SHP77 treated with DMSO at 0.1 percent for 48 hours (cell line): ENCODE measurements at places on chromosomes 11 and 22.

- no peak for DNase-seq
Observed at GRCh38 chr11:126098204-126098769, 35.6 kb upstream of the CDON start.

DNA sequence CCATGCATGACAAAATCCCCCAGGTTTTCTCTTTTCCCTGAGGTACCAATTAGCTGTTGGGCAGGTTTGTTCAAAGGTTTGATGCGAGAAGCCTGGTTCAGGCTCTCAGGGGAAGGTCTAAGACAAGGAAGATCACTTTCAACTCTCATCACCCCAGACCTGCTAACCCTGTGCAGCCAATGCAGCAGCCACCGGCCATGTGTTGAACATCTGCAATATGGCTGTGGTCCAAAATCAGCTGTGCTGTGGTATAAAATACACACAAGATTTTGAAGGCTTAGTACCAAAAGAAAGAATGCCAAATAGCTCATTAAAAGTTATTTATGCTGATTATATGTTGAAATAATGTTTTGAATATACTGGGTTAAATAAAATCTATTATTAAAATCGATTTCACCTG is 58.5 kb downstream of the SMCO4 start:
- DNase-seq = no peak

GRCh38 chr11:118947091-118947490 is 9.0 kb upstream of the UPK2 start:
- no peak for DNase-seq

GRCh38 chr22:32465661-32466060 is 1.4 kb upstream of the BPIFC start:
- no peak for DNase-seq

DNA sequence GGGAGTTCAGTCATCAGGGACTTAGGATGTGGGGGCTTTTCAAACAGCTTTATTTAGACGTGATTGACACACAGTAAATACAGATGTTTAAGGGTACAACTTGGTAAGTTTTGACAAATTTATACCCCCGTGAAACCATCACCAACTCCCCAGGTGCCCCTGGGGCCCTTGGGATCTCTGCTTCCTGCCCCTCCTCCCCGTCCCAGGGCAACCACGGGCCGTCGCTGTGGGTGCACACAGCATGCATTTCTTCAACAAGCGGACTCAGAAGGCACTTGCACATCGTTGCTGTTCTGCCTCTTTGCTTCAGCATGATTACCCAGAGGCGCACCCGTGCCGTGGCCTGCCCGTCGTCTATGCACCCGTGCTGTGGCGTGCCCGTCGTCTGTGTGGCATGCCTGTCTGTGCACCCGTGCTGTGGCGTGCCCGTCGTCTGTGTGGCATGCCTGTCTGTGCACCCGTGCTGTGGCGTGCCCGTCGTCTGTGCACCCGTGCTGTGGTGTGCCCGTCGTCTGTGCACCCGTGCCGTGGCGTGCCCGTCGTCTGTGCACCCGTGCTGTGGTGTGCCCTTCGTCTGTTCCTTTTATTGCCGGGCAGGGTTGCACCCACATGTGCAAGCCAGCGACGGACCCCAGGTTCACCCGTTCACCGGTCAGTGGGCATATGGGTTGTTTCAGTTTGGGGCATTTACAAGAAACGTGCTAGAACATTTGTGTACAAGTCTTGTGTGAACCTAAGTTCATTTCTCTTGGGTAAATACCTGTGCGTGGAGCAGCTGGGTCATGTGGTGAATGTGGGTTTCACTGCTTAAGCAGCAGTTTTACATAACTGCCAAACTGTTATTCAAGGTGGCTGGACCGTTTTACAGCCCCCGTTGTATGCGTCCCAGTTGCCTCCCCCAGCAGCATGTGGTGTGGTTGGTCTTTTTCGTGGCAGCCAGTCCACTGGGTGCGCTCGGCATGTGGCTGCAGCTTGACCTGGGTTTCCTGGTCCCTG is 8.3 kb downstream of the CD81 start:
- no peak for DNase-seq

DNA sequence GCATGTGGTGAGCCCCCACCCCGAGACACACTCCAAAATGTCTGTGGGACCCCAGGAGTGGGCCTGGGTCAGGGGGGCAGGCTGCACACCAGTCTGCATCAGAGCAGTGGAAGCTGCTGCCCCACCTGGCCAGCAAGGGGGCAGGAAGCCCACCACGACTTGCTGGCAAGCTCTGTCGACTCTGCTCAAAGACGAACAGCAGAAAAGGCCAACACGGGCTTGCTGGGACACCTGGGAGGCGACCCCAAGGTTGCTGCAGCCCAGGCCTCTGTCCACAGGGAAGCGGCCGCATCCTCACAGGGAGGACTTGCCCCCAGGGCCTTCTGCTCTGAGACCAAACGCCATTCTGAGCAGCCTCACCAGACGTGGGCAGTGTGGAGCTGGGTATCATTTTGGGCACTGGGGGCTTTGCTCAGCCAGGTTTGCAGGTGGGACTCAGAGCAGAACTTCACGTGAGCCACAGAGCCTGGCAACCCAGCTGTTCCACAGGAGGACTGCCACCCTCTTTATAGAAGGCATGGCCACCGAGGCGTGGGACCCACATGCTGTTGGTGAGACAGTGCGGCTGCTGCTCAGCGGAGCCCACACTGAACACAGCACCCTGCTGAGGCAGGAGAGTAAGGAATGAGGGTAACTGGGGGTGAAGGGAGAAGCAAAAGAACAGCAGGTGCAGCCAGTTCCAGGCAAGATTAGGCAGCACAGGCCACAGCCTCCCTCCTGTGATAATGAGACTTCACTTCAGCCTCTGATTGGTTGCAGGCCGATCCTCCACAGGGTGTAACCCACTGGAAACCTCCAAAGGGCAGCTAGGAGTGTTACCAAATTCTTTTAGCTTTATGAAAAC is 11.0 kb downstream of the IL17REL start:
- no peak for DNase-seq

GRCh38 chr11:119149018-119149785 is at the start of gene ABCG4:
ABCG4 (plus strand) TSS chr11:119149052; CDS start chr11:119149966, 914 bp downstream.
- DNase-seq = no peak
